ENCODE measurements at places on chromosomes 11 and 22.
A peak's percentile ranks its signal among the peaks of the same experiment; 100 is the strongest.

GRCh38 chr11:87002918-87003317 is 34.8 kb upstream of the TMEM135 start:
- no peak for DNase-seq

DNA sequence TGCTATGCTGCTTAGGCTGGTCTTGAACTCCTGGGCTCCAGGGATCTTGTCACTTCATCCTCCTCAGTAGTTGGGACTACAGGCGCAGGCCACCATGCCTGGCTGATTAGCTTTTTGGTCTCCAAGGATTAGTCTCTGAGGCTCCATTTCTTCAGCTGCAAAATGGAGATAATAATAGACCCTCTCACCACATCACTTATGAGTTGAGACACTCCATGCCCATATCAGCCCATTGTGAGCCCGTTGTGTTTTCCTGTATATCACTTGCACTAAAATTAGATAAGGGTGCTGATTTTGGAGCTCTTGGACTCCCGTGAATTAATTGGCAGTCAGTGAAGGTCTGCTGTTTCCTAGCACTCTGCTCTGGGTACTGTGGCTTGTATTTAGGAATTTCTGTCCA is 36.0 kb downstream of the DEPDC5 start:
- DNase-seq = no peak

DNA sequence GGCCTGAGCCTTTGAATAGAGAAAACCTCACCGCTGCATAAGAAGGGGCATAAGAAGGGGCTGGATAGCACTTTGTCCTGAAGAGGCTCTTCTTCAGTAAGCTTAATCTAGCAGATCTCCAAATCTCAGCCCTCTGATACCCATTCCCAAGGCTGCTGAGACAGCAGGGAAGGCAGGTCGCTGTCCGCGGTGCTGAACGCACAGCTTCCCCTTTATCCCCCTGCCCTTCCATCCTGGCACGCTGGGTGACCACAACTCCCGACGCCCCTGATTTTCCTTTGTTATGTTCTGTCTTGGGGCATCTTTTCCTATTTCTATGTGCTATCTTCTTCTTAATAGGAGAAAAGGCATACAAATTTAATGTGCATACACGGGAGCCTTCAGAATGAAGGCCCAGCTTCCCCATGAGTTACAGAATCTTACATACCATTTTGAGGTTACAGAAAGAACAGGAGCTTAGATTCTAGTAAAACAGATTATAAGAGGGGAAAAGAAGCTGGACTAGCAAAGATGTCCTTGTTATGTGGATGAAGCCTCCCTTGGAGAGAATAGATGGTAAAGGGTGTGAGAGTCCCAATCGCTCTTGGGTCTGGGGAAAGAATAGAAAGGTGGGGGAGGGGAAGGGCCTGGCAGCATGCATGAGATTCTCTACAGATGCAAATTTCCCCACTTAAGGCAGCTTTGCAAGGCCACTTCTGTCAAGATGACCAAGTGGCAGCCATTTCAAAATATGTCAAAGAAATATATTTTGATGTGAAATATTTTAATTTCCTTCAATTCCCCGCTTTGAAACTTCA is 5.7 kb upstream of the SULT4A1 start:
- no peak for DNase-seq

GRCh38 chr11:86610559-86611341 is 61.7 kb downstream of the ME3 start:
- no peak for DNase-seq

DNA sequence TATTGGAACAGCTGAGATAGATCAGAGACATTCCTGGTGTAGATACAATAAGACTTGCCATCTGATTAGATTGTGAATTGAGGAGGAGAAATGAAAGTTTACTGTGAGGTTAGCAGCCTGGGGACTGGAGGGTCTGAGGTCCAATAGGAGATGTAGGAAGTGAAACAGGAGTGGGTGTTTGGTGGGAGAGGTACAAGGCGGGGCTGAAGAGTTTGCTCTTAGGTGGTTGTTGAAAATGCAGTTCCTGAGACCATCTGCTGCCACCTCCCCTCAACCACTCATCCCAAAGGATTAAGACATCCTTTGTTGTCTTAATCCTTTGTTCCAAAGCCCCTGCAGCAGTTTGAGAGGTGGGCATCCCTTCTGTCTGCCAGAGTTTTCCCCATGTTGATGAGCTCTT is 14.8 kb downstream of the PIWIL4 start:
- DNase-seq = no peak

- no peak for DNase-seq
Measured at GRCh38 chr11:62459080-62459479, 40.2 kb downstream of the SCGB1A1 start.

GRCh38 chr11:26755762-26756161 is 33.9 kb upstream of the SLC5A12 start:
- DNase-seq = no peak

DNA sequence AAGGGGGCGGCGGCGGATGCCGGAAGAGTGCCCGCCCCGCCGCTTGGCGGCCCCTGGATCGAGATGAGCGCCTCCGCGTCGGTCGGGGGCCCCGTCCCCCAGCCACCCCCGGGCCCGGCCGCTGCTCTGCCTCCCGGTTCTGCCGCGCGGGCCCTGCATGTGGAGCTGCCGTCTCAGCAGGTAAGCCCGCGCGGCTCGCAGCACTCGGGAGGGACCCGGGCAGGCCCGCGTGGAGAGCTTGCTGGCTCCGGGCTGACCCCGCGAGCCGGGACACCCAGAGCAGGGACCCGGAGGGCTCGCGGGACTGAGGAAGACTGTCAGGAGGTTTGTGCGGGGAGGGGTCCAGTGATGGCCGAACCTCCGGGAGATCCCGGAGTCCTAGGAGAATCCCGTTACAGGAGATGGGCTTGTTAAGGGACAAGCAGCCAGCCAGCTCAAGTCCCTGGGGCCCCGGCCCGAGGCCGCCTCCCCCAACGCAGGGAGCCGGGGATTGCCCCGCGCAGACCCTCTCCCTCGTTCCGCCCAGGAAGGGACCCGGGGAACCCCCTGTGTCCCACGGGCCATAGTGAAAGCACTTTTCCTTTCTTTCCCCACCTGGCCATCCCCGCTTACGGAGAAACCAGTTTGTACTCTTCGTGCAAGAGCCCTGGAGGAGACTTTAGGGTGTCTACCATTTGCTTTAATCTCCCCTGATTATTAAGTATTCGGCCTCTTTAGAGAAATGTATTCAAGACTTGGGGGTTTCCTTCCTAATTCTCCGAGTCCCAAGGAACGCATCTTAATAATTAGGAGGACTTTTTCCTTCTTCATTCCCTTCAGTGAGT is 547 bp downstream of the UVRAG start:
- peak; percentile 7 for DNase-seq
